Fibroblast of lung (primary cell): ENCODE measurements at places on chromosomes 1 and 21. TPM values are rescaled to one million over a fixed set of nuclear protein-coding genes. Genes with fewer than 3 reads are reported as not detected.

- no peaks in the 10 kb centered on the region for H3K36me3 ChIP-seq
- H3K27me3 ChIP-seq, result peaks cover 2% of the 10 kb centered on the region
- no peaks in the 10 kb centered on the region for H3K4me1 ChIP-seq
- no peak overlapping the region for H3K27ac ChIP-seq
- no peak overlapping the region for H3K4me3 ChIP-seq
Measured at GRCh38 chr21:37557261-37557950, 190.8 kb downstream of the DYRK1A start.

DNA sequence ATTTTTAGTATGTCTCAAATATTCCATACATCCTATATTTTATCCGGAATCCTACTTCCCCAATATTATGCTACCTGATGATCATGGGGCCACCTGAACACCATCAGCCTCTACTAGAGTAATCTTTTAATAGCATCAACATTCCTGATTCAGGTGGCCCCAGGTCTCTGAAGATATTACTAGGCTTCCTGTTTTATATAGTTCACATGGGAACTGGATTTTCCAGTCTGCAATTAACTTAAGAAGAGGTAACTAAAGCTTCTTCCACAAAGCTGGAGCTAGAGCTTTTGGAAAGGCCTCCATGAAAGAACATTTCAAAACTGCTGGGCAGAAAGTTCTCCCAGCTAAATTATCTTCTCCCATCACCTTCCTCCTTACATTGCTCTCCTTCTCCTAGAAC, 72.3 kb upstream of the ADAM30 start:
- H3K4me1 ChIP-seq, result peaks cover 7% of the 10 kb centered on the region
- no peak overlapping the region for H3K4me3 ChIP-seq
- peaks cover 13% of the 10 kb centered on the region for H3K36me3 ChIP-seq
- DNase-seq, result no peak

The PCAT6 gene
- 0.61 and 1.1 TPM in 2 replicates for polyA plus RNA-seq

GRCh38 chr1:36769886-36770830, 264.2 kb downstream of the GRIK3 start:
- no peaks in the 10 kb centered on the region for H3K36me3 ChIP-seq
- DNase-seq, result no peak
- no peak overlapping the region for H3K27ac ChIP-seq
- no peaks in the 10 kb centered on the region for H3K27me3 ChIP-seq

The LHX8 gene
- not detected in 2 replicates for polyA plus RNA-seq

GRCh38 chr1:237042526-237042891, 525 bp downstream of the RYR2 start:
- no peak overlapping the region for H3K27ac ChIP-seq
- no peak for DNase-seq
- peaks cover 17% of the 10 kb centered on the region for H3K27me3 ChIP-seq
- H3K4me3 ChIP-seq, result no peak overlapping the region
- peaks cover 2% of the 10 kb centered on the region for H3K4me1 ChIP-seq
- no peaks in the 10 kb centered on the region for H3K36me3 ChIP-seq

DNA sequence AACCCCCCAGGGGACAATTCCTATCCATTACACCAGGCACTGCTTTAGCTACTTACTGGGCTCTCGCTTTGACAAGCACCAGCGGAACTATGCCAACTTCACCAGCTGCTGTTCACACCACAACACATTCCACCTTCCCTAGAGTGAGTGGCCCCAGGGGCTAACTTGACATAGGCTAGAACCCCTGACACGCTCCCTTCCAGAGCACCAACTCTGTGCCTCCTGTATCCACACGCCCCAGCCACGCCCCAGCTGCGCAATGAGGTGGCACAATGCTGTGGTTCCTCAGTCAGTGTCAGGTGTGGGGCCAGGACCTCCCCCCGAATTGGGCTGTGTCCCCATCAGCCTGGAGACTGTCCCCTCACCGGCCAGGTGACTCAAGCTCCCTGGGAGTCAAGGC, 11.7 kb upstream of the FGR start:
- no peak for DNase-seq
- no peak overlapping the region for H3K4me3 ChIP-seq
- H3K4me1 ChIP-seq, result peaks cover 10% of the 10 kb centered on the region
- no peak overlapping the region for H3K27ac ChIP-seq

The LDLRAD2 gene
- 0.03 TPM in 1 of 2 replicates, not detected in the other for polyA plus RNA-seq

The GJA8 gene
- polyA plus RNA-seq, result not detected in 2 replicates

The SLC6A9 gene
- polyA plus RNA-seq, result 3.3 and 3.4 TPM in 2 replicates

DNA sequence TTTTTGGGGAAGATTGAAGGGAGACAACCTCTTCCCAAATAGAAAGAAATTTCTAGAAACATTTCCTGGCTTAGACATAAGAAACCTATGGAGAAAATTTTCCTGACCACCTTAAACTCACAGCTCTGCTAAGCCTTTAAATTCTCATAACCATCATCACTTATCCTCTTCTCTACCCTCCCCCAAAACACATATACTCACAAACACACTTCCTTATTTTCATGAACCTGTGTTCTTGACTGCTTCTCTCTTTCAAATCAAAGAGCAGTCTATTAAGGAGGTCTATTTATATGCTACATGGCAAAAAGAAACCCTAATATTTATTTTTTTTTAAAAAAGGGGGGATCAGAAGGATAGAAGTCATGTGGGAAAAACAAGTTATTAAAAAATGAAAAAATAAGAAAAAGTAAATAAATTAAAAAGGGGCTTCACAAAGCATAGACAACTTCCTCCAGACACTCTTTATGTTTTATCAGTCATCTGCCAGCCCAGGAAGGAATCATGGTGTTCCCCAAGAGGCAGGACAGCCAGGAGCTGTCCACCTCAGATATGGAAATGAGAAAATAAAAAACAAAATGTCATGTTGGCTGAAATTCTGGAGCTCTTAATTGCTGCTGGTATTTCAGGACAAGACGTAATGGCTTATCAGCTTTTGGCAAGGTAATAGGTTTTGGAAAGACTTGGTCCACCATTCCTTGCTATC, 12.8 kb upstream of the RGS2 start:
- no peak overlapping the region for H3K27ac ChIP-seq
- H3K4me1 ChIP-seq, result no peaks in the 10 kb centered on the region
- H3K4me3 ChIP-seq, result no peak overlapping the region
- no peaks in the 10 kb centered on the region for H3K27me3 ChIP-seq
- H3K36me3 ChIP-seq, result no peaks in the 10 kb centered on the region

The TPRG1L gene
- polyA plus RNA-seq, result 56.7 and 60.6 TPM in 2 replicates

The IGSF5 gene
- polyA plus RNA-seq, result not detected in 2 replicates

- H3K36me3 ChIP-seq, result no peaks in the 10 kb centered on the region
- no peaks in the 10 kb centered on the region for H3K27me3 ChIP-seq
- no peak for DNase-seq
- H3K4me3 ChIP-seq, result no peak overlapping the region
- no peak overlapping the region for H3K27ac ChIP-seq
- H3K4me1 ChIP-seq, result no peaks in the 10 kb centered on the region
Measured at GRCh38 chr1:72911656-72912055, 629.3 kb upstream of the NEGR1 start.

GRCh38 chr1:204459706-204460105, 34.9 kb downstream of the PIK3C2B start:
- H3K27ac ChIP-seq, result no peak overlapping the region
- no peak overlapping the region for H3K4me3 ChIP-seq
- H3K4me1 ChIP-seq, result no peaks in the 10 kb centered on the region
- H3K36me3 ChIP-seq, result no peaks in the 10 kb centered on the region

The B3GALT5 gene
- under 0.01 and 0.08 TPM in 2 replicates for polyA plus RNA-seq

DNA sequence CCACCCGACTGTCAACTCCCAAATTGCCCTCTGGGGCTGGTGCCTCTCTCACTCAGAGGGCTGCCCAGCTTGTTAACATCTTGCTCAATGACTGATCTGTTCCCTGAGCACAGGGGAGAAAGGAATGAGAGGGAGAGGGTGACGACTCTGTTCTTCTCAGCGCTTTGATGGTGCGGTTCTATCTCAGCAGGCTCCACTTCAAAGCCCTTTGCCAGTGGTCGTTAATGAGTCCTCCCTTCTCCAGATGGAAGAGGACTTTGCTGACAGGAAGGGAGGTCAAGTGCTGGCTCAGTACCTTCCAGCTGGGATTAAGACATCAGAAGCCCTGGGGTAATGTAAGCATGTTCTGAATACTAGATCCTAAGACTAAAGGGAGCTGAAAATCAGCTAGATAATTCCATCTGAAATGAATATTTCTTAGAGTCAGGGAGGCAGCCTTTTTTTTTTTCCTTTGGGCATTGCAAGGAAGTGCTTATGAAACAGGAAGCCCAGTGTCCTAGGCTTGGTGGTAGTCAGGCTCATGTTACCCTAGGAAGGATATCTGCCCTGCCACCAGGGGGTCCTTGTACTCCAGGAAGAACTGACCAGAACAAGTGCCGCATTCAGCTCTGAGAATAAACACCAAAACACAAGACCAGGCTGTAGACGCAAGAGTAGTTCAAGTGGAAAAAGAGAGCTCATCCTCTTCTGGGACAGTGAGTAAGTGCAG, 4.7 kb downstream of the FMOD start:
- H3K27ac ChIP-seq, result no peak overlapping the region
- no peak for DNase-seq
- H3K36me3 ChIP-seq, result no peaks in the 10 kb centered on the region
- no peak overlapping the region for H3K4me3 ChIP-seq
- peaks cover 29% of the 10 kb centered on the region for H3K27me3 ChIP-seq

DNA sequence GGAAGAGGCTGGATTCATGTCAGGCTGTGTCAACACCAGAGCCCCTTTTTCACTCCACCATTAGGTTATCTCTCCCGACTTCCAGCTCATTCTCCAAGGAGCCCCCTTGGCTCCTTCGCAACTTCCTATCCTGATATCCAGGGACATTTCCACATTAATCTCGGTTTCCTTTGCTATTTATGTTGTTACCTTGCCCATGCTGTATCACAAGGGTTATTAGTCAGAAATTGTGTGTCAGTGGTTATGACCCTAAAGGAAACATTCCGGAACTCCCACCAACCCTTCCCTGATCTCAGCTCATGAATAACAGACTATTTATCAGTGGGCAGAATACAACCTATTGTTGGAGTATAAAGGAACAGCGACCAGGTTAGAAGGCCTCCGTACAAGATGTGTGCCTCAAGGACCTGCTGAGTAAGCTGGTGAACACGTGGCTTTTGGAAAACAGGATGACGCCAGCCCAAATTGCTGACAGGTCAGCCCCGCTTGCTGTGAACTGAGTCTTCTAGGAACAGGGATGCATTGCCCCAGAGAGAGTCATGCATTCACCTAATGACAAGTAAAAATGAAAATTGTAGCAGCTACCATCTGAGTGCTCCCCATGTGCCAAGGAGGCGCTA, 121.5 kb downstream of the PLPP3 start:
- no peak overlapping the region for H3K4me3 ChIP-seq
- no peak overlapping the region for H3K27ac ChIP-seq
- no peaks in the 10 kb centered on the region for H3K36me3 ChIP-seq

The GUK1 gene
- polyA plus RNA-seq, result 217 and 286 TPM in 2 replicates

The NCF2 gene
- polyA plus RNA-seq, result 0.43 and 1.2 TPM in 2 replicates

DNA sequence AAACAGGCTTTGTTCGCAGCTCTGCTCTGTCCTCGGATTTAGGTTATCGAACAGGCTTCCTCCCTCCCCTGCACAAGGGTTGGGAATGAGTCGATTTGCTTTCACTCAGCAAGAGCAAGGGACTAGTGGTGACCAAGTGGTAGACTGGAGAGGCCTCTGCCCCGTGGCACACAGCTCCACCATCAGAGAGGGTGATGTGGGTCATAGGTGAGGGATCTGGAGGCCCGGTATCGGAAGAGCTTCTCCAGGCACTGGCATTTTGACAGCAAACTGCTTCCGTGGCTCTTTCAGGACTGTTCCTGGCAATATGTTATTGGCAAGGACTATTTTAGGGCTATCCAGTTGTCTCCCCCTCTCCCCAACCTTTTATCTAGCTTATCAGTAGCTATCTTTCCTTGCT, 3.1 kb upstream of the ELF3 start:
- H3K4me1 ChIP-seq, result no peaks in the 10 kb centered on the region
- DNase-seq, result no peak
- no peak overlapping the region for H3K4me3 ChIP-seq
- no peak overlapping the region for H3K27ac ChIP-seq
- H3K36me3 ChIP-seq, result peaks cover 9% of the 10 kb centered on the region

The IL19 gene
- polyA plus RNA-seq, result not detected in 2 replicates

The BLACAT1 gene
- not detected in 2 replicates for polyA plus RNA-seq

GRCh38 chr1:184425449-184426277, 38.8 kb downstream of the C1orf21 start:
- no peaks in the 10 kb centered on the region for H3K4me1 ChIP-seq
- no peaks in the 10 kb centered on the region for H3K36me3 ChIP-seq
- H3K27ac ChIP-seq, result no peak overlapping the region
- no peaks in the 10 kb centered on the region for H3K27me3 ChIP-seq

DNA sequence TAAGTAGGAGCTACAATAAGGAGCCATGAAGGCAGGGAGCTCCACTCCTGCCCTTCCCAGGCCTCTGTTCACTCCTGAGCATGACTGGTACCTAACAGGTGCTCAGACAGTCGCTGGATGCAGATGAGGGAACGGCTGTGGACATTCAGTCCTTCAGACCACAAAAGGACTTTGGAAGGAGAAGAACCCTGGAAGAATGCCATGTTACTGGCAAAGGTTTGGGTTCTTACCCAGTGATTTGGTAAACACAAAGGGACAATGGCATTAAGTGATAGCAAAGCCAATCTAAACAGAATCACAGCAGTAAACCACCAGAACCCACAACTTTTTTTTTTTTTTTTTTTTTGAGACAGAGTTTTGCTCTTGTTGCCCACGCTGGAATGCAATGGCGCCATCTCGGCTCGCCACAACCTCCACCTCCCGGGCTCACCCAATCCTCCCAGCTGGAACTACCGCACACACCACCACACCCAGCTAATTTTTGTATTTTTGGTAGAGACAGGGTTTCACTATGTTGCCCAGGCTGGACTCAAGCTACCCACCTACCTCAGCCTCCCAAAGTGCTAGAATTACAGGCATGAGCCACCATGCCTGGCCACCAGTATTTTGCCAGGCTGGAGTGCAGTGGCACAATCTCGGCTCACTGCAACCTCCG, 7.5 kb upstream of the CBR3 start:
- H3K4me1 ChIP-seq, result peaks cover 3% of the 10 kb centered on the region
- H3K27ac ChIP-seq, result no peak overlapping the region
- DNase-seq, result no peak
- H3K27me3 ChIP-seq, result no peaks in the 10 kb centered on the region

The FNDC5 gene
- 0.38 and 1.6 TPM in 2 replicates for polyA plus RNA-seq

GRCh38 chr1:240831191-240831631, 219.3 kb upstream of the GREM2 start:
- no peak overlapping the region for H3K27ac ChIP-seq
- no peaks in the 10 kb centered on the region for H3K27me3 ChIP-seq
- no peak overlapping the region for H3K4me3 ChIP-seq
- H3K4me1 ChIP-seq, result no peaks in the 10 kb centered on the region
- no peaks in the 10 kb centered on the region for H3K36me3 ChIP-seq

The SAMSN1 gene
- not detected in 2 replicates for polyA plus RNA-seq
